ENCODE measurements at places on chromosomes 1 and 21.

- DNase-seq, result no peak
These were observed 742 bp downstream of the SH3GLB1 start for GRCh38 chr1:86704972-86705664.

DNA sequence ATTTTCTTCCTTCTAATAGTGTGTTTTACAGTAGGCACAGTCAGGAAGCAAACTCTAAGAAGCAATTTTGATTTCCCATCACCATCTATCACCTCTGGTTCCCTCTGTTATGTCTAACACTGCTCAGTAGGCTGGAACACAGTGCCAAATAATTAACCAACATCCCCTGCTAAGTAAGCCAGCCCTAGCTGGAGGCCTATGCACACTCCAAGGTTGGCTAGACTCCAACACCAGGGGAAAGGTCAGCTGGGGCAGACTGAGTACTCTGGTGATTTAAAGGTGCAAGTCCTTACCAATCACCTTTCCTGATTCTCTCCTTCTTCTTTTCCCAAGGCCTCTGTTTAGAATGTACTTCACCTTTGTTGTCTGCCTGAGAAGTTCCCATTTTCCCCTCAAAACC, 46.5 kb upstream of the BEND5 start:
- no peak for DNase-seq

DNA sequence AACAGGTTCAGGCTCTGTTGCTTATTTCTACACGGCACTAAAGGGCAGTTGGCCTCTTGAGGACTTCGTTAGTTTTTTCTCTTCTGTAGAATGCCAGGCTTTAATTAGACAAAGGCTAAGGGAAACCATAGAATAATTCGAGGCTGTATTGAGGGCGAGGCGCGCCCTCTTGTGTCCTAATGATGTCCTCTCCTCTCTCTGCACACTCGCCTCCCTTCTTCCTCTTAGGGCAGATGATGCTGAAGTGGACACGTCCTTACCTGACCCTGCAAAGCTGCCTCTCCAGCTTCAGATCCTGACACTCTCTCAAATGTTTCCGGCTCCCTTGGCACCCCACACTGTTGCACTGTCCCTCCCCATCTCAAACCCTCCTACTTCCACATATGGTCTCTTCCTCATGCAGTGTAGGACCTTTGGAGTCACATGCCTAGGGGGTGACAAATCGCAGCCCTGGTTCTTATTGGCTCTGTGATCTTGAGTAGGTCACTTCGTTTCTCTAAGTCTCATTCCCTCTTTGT, 1.9 kb upstream of the ZSCAN20 start:
- peak; percentile 43 for DNase-seq

DNA sequence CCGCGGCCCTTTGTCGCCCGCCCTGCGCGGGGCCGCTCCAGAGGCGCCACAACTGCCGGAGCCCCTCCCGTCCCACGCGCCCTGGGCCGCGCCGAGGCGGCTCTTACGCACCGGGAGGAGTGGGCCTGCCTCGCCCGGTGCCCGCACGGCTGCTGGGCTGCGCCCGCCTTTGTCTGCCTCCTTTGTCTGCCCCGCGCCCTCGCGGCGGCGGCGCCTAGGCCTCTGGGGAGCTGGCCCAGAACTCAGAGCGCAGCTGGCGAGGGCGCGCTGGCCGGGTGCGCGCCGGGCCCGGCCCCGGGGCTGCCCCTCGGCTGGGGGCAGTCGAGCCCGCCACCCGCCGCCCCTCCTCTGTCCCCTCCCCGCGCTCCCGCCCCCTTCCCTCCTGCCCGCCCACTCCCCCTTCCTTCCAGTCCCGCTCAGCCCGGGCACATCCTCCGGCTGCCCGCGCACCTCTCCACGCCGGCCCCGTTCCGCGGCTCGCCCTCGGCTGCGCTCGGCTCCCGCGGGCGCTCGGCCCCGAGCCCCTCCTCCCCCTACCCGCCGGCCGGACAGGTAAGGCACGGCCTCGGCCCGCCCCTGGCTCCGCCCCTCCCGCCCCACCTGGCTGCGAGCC, at the start of gene DRAXIN:
Gene DRAXIN, plus strand, starts transcription at position 409 of the 613 bp plus-strand sequence. CDS start 14,549 bp downstream, outside the sequence.
- DNase-seq, result peak; percentile 58

DNA sequence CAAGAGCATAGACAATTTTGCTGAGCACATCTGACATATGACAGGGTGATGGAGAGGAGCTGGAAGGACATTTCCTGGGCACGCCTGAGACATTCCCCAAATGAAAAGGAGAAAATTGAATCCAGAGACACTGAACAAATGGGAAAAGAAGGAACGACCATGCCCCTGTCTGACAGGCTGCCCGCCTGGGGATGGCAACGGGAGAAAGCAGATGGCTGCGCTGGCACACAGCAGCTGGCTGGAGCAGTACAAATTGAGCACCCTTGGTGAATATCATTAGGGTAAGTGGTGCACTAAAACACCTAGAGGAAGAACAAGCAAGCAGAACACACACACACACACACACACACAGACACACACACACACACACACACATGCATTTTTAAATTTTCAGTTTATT, 174.3 kb upstream of the DUSP10 start:
- no peak for DNase-seq

DNA sequence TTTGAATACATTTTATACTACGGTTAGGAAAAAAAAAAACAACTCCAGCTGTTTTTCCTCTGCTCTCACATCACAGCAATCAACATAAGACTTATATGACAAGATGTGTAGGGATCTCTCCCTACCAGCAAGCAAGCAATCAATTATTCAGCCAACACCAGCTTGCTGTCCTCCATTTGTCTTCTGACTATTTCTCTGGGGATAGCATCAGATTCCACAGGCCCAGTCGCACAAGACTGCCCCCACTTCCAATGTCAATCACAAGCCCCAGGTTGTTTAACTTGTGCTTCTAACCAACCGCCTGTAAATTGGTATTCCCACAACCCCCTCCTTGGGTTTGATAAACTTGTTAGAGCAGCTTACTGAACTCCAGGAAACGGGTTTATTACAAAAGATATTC, 873.1 kb upstream of the TMPRSS15 start:
- DNase-seq, result no peak

DNA sequence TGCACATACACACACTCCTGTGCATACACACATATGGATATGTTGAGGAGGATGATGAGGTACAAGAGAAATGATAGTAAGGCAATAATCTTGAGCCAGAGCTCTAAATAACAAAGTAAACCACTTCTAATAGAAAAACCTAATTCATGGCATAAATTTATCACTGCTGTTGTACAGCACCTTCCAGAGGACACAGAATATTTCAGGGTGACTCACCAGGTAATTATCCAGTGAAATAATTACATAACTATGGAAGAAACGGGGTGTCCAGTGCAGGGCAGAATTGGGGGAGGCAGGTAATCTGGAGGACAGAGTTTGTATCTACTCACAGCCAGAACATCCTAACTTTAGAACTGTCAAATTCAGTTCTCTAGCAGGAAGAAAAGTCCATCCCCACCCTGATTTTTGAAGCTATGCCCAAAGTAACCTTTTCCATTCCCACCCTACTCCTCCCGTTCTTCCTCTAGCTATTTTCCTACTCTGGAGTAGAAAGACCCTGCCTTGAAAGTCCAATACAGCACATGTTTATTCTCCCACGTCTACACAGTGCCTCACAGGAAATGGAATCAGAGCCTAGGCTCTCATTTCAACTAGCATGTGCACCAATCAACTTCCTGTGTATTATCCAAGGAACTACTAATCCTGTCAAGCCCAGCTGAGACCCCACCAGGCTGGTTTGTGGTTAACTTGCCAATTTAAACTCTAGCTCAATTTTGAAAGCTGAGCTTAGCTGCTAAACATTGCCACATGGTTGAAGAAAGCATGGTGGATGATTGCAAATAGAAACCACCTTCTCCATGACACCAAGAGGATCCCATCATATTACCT, 96.6 kb downstream of the PTPN14 start:
- no peak for DNase-seq

DNA sequence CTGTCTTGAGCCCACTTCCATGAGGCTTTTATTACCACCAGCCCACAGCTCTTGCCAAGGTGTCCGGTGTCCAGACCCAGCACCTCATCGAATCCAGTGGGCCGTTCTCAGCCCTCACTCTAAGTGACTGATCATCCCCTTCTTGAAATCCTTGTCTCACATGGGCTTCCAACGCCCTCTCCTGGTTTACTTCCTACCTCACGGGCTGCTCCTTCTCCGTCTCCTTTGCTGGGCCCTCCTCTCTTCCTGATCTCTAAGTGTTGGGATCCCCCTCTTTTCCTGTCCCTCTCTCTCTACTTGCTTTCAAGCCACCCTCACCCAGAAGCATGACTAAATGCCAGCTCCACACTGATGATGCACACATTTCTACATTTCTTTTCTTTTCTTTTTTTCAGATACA, 9.0 kb upstream of the RHBG start:
- DNase-seq, result no peak

DNA sequence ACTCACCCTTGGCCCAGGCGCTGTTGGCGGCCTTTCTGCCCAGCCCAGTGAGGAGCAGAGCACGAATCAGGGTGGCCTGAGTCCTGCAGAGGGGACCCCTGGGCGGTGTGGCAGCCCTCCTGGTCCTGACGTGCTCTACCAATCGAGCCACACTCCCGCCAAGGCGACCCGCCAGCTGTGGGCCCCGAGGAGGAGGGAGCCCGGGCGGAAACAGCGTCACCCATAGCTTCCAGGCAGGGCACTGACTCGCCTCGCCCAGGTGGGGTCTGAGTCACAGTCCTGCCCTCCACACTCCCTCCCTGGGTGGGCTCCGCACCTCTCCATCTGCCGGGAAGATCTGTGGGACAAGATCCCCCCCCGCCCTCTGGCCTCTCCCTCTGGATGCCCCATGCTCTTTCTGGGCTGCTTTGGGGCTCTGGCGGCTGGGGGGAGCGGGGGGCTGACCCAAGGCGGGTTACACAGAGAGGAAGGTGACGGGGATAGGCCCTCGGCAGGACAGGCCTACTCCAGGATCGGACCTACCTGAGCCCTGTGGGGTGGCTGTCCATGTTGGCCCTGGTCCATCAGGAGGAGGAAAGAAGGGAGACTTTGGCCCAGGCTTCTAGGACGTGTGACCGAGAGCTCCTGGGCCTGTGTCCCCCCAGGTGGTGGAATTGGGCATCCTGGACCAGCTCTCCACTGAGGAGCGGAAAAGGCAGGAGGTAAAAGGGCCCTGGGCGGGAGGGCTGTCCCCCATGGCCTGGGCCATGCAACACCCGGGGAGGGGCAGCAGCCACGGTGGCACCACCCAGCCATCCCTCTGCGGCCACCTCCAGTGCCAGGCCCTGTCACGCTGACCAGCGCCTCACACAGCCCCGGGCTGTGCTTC, 14.0 kb downstream of the ARHGEF16 start:
- no peak for DNase-seq

GRCh38 chr1:160548183-160548582, 25.1 kb upstream of the SLAMF6 start:
- DNase-seq, result no peak

GRCh38 chr1:231616667-231617066, 9.9 kb upstream of the DISC1 start:
- DNase-seq, result no peak

DNA sequence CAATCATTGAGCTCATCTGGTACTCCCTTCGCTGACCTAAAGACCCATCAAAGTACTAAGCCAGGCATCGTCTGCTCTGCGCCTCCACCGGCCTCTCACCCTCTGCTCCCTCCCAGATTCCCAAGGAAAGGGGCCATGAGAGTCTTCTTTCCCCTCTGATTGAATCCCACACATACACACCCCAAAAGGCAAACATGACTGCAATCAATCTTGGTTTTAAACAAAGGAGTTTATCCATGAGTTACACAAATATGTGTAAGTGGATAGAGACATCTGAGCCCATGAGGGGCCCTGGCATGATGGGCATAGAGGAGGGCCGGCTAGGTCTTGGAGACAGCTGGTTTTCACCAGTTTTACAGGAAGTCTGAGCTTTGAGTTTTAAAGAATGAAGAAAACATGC, 50.9 kb downstream of the CAPN2 start:
- DNase-seq, result no peak

- no peak for DNase-seq
These were observed 420.2 kb downstream of the KCTD3 start for GRCh38 chr1:215987092-215987875.

- DNase-seq, result no peak
These were observed 97.4 kb upstream of the BMP8A start for GRCh38 chr1:39394059-39394458.

DNA sequence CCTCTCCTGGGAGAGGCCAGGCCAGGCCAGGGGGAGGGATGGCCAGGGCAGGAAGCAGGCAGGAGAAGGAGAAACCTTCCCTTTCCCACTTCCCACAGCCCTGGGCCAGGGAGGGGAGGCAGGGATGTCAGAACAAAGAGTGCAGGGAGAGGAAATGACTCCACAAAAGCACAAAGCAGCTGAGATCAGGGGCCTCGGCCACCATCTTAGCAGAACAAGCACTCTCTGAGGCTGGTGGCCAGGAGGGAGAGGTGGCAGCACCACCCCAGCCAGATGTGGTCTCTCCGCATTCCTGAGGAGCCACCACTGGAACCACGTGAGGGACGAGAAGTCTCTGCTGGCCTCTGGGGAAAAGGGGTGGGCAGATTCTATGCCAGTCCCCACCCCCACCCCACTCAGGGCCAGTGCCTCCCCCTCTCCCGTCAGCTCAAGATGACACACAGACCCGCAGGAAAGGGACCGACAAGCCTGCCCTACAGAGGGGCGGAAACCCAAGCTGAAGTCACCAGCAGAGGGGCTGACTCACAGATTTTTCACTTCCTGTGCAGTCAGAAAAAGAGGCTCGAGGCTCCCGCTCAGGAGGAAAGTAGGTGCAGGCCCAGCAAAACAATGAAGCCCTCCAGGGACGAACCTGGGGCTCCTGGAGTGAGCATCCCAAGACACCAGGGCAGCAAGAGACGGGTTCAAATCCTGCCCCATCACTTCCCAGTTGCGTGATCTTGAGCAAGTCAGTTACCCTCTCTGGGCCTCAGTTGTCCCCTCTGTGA, 24.1 kb upstream of the ALDH4A1 start:
- DNase-seq, result no peak

GRCh38 chr1:62784509-62785365, 805 bp downstream of the ATG4C start:
- no peak for DNase-seq

- DNase-seq, result no peak
These were observed 111.4 kb upstream of the ZNF678 start for GRCh38 chr1:227451954-227452353.

DNA sequence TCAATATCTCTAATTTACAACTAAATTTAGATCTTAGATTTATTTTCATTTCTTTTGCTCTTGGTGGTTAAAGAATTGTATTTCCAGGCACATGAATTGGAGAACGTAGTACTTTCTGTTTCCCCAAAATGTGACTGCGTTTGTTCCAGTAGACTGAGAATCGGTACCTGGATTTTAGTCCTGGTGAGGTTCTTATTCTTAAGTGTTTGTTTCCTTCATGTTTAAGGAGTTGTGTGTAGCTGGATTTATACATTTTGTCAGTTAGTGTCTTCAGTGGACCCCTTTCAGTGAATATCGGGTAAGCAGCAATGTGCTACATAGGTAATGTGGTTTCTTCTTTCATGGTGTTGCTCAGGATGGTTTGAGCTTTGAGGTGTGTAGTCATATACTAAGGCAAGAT, 6.8 kb downstream of the MIER1 start:
- DNase-seq, result no peak
